Breast epithelium (tissue), 4 donors: ENCODE measurements at places on chromosomes 3 and 15.

DNA sequence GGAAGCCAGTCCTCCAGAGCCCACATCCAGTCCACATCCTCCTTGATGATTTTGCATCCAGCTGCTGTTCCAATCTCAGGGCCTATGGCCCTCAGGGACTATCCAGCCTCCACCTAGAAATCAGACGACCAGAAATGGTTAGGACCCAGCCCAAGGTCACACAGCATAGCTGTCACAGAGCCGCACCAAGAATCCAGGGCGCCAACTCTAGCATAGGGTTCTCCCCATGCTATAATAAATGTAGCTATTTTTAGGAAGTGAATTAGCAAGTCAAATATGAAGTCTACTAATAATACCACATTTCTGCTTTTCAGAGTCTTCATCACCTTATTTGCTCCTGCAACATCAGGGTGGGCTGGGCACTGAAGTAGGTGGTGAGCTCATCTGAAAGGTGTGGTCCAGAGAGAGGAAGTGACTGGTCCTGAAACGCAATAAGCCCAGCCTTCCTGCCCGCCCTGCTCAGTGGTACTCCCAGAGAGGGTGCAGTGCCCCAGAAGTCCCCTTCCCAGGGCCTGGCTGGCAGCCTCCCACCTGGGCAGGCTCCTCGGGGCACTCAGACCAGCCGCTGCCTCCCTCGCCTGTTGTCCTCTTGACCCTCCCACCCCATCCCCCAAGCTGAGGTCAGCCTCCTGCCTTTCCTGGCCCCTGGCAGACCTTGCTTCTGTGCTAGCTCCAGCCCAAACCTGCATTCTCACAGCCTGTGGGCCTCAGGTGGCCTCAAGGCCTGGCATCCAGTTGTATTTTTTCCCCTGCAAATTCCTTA is 17.6 kb upstream of the CYP11A1 start:
- no peaks in the 10 kb centered on the region for H3K4me1 ChIP-seq
- H3K36me3 ChIP-seq: no peaks in the 10 kb centered on the region
- H3K27me3 ChIP-seq: no peaks in the 10 kb centered on the region
- no peak overlapping the region for H3K4me3 ChIP-seq
- peak overlapping the region; percentile 80 for H3K27ac ChIP-seq

DNA sequence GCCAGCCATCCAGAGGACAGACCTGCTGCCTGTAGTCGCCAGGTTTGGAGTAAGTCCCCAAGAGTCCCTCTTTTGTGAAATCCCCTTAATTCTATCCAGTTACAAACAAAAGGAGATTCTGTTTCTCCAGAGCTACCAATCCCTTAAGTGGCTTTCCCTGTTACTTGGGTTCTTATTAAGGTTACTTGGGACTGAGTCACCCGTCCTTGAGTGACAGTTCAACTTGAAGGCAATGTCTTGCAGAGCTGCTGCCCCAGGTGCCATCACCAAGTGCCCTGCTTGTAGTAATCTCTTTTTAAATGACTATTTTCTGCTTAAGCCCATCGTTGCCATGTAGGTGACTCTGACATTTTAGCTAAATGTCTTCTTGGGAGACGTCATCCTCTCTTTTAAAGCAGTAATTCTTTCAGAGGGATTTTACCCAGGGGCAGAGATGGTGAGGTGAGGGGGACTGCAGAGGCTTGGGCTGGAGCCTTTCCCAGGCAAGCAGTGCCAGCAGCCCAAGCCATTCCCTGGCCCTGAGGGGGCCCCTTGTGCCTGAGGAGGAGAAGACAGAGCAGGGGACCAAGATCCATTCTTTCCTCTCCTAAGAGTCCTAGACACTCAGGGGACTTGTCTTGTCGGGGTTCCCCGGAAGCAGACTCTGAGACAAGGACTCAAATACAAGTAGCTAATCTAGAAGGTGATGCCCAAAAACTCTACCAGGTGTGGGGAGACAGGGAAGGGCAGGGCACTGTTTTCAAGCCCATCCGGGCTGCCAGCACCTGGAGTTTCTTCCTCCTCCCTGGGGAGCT is 253.7 kb downstream of the PLCL2 start:
- no peaks in the 10 kb centered on the region for H3K4me1 ChIP-seq
- H3K27me3 ChIP-seq: no peaks in the 10 kb centered on the region
- DNase-seq: no peak

DNA sequence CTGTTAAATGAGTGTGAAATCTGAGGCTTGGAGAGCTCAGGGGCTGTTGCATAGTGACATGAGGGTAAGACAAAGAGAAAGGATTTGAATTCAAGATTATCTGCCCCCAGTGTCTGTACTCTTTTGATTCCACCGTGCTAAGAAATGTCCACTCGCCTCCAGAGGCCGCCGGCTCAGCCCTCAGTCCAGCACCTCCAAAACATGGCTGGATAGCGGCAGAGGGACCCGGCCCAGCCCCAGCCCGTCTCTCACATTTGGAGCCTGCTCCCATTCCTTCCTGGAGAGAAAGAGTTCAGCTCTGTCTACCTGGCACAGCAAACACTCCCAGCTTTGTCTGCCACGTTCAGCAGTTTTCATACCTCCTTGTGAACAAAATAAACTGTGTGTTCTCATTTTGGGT is 84.8 kb upstream of the IQSEC1 start:
- DNase-seq: no peak
- H3K4me3 ChIP-seq: no peak overlapping the region
- no peaks in the 10 kb centered on the region for H3K36me3 ChIP-seq
- no peak overlapping the region for H3K27ac ChIP-seq
- no peaks in the 10 kb centered on the region for H3K27me3 ChIP-seq

DNA sequence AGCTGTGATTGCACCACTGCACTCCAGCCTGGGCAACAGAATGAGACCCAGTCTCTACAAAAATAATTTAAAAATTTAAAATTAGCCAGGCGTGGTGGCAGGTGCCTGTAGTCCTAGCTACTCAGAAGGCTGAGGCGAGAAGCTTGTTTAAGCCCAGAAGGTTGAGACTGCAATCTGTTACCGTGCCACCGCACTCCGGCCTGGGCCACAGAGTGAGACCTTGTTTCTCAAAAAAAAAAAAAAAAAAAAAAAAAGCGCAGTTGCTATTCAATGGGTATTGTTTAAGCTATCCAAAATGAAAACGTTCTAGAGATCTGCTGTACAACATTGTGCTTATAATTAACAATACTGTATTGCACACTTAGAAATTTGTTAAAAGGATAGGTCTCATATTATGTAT is 24.0 kb downstream of the ZNF148 start:
- no peak overlapping the region for H3K4me3 ChIP-seq
- H3K4me1 ChIP-seq: peaks cover 4% of the 10 kb centered on the region
- H3K27me3 ChIP-seq: no peaks in the 10 kb centered on the region
- no peaks in the 10 kb centered on the region for H3K36me3 ChIP-seq

GRCh38 chr3:132205609-132206008 is 111.6 kb upstream of the ACP3 start:
- no peak for DNase-seq
- no peaks in the 10 kb centered on the region for H3K36me3 ChIP-seq
- H3K4me1 ChIP-seq: no peaks in the 10 kb centered on the region
- no peaks in the 10 kb centered on the region for H3K27me3 ChIP-seq
- H3K4me3 ChIP-seq: no peak overlapping the region
- no peak overlapping the region for H3K27ac ChIP-seq

GRCh38 chr3:78091478-78092119 is 1051.7 kb downstream of the ROBO2 start:
- DNase-seq: no peak
- H3K4me1 ChIP-seq: no peaks in the 10 kb centered on the region
- H3K4me3 ChIP-seq: no peak overlapping the region

- DNase-seq: no peak
- H3K27ac ChIP-seq: no peak overlapping the region
- no peaks in the 10 kb centered on the region for H3K4me1 ChIP-seq
- H3K4me3 ChIP-seq: no peak overlapping the region
- no peaks in the 10 kb centered on the region for H3K27me3 ChIP-seq
- H3K36me3 ChIP-seq: no peaks in the 10 kb centered on the region
Measured at GRCh38 chr15:60875681-60876080, 353.4 kb downstream of the RORA start.

DNA sequence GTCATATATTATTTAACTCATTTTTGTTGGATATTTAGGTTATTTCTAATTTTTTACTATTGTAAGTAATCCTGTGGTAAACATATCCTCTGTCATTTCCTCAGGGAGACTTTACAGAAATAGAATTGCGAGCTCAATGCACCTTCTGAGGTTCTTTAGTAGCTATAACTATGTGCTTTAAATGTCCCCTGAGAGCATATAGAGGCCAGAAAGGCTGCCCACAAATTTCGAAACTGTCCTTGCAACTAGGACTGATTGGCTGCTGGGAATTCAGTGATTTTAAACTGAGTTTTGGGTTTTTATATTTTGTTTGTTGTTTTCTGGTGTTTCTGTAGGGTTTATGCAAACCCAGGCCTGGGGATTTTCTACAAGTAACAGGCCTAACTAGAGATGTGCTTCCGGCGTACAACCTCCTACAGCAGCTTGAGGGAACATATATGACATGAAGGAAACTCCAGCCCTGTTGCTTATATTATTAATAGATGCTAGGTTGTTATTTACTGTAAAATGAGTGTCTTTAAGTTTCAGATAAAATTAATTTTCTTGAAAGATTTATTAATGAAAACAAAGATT is 29.1 kb upstream of the P4HTM start:
- H3K4me3 ChIP-seq: no peak overlapping the region
- no peaks in the 10 kb centered on the region for H3K4me1 ChIP-seq
- no peak for DNase-seq
- no peaks in the 10 kb centered on the region for H3K36me3 ChIP-seq
- H3K27me3 ChIP-seq: no peaks in the 10 kb centered on the region

GRCh38 chr3:71681224-71681668 is 44.0 kb downstream of the EIF4E3 start:
- H3K27me3 ChIP-seq: no peaks in the 10 kb centered on the region
- H3K4me1 ChIP-seq: no peaks in the 10 kb centered on the region
- DNase-seq: peak; percentile 70
- H3K27ac ChIP-seq: peak overlapping the region; percentile 71

DNA sequence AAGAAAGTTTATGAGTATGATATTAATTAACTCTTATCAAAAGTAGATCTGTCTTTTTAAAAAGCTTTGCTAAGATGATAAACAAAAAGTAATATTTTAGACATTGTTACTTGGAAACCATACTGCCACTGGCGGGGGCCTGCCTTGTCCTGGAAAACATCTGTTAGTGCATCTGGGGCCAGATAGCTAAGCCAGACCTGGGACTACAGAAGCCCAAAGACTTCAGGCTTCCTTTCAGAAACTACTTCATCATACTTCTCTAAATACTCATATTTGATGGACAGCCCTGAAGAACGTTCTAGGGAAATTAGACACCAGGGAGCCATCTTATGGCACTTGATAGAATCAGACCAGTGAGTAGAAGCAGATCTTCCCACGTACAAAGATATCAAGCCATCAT is 795.4 kb upstream of the SEMA6D start:
- H3K27ac ChIP-seq: no peak overlapping the region
- H3K27me3 ChIP-seq: no peaks in the 10 kb centered on the region
- DNase-seq: no peak
- H3K4me3 ChIP-seq: no peak overlapping the region
- H3K4me1 ChIP-seq: no peaks in the 10 kb centered on the region

GRCh38 chr3:152196782-152197181 is 71.9 kb upstream of the MBNL1 start:
- no peak overlapping the region for H3K27ac ChIP-seq
- no peak overlapping the region for H3K4me3 ChIP-seq
- no peak for DNase-seq
- H3K36me3 ChIP-seq: no peaks in the 10 kb centered on the region
- no peaks in the 10 kb centered on the region for H3K4me1 ChIP-seq

- H3K4me3 ChIP-seq: no peak overlapping the region
- no peak overlapping the region for H3K27ac ChIP-seq
- no peaks in the 10 kb centered on the region for H3K36me3 ChIP-seq
- DNase-seq: no peak
- no peaks in the 10 kb centered on the region for H3K27me3 ChIP-seq
Measured at GRCh38 chr3:133138017-133138416, 99.8 kb downstream of the TMEM108 start.

GRCh38 chr3:23713641-23714040 is 92.1 kb upstream of the UBE2E1 start:
- DNase-seq: no peak
- no peak overlapping the region for H3K4me3 ChIP-seq
- no peaks in the 10 kb centered on the region for H3K4me1 ChIP-seq
- no peaks in the 10 kb centered on the region for H3K27me3 ChIP-seq
- H3K36me3 ChIP-seq: no peaks in the 10 kb centered on the region
- no peak overlapping the region for H3K27ac ChIP-seq

DNA sequence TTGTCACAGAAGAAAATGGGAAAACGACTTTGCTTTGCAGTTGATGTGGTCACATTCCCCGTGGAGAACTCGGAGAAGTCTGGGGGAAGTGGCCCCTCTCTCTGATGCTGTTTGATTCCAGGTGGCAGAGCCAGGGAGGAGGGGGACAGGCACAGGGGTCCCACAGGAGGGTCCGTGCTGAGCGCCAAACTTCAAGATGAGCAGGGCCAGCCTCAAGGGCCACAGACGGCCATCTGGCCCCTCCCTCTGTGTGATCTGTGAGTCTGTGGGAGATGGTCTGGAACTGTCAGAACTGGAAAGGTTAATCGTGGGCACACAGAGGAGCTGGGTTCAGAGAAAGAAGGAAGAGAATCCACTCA is 23.1 kb upstream of the CORO2B start:
- peak; percentile 10 for DNase-seq
- no peaks in the 10 kb centered on the region for H3K4me1 ChIP-seq
- no peak overlapping the region for H3K27ac ChIP-seq
- no peaks in the 10 kb centered on the region for H3K27me3 ChIP-seq
- no peak overlapping the region for H3K4me3 ChIP-seq

- no peaks in the 10 kb centered on the region for H3K27me3 ChIP-seq
- H3K27ac ChIP-seq: no peak overlapping the region
- DNase-seq: no peak
- H3K4me3 ChIP-seq: no peak overlapping the region
- no peaks in the 10 kb centered on the region for H3K4me1 ChIP-seq
- H3K36me3 ChIP-seq: no peaks in the 10 kb centered on the region
Measured at GRCh38 chr3:175941352-175941751, 1082.2 kb downstream of the NAALADL2 start.

- H3K4me3 ChIP-seq: no peak overlapping the region
- H3K4me1 ChIP-seq: no peaks in the 10 kb centered on the region
- no peaks in the 10 kb centered on the region for H3K36me3 ChIP-seq
- H3K27ac ChIP-seq: no peak overlapping the region
- no peaks in the 10 kb centered on the region for H3K27me3 ChIP-seq
Measured at GRCh38 chr15:57671636-57672035, 34.9 kb upstream of the POLR2M start.

DNA sequence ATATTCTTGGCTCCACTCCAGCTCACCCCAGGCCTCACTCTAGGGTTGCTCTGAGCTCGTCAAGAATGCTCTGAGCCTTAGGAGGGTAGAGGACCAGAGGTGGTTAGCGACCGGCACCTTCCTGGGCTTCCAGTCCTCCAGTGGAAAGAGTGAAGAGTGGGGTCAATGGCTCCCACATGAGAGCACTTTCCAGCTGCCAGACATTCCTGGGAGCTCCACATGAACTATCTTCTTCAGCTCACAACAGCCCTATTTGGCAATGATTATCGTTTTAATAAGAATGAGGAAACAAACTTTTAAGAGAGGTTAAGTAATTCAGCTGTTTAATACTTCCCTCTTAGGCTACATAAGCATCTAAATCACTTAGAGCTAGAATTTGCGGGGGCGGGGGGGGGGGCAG is 139.3 kb downstream of the STT3B start:
- H3K4me3 ChIP-seq: no peak overlapping the region
- no peaks in the 10 kb centered on the region for H3K4me1 ChIP-seq
- DNase-seq: no peak
- no peaks in the 10 kb centered on the region for H3K36me3 ChIP-seq
- peak overlapping the region; percentile 40 for H3K27ac ChIP-seq
